ENCODE measurements at places on chromosomes 2 and 18.

DNA sequence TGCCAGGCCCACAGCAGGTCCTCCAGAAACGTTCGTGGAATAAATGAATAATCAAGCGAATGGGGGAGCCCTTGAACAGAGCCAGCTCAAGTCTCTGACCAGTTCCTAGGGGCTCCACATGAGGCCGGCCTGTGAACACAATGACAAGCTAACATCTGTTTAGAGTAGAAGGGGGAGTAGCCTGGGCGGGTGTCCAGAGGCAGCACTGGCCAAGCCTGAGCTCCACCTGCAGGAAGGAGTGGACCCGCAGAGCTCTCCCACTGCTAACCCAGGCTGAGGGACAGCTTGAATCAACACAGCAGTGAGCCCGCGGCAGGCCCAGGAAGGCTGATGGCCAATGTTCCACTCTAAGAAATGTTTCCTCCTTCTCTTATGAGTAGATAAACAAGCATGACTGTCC lies 234.8 kb upstream of the RAB6C start:
- no peaks in the 10 kb centered on the region for H3K36me3 ChIP-seq
- no peaks in the 10 kb centered on the region for H3K27me3 ChIP-seq
- no peak overlapping the region for H3K4me3 ChIP-seq
- no peak overlapping the region for H3K27ac ChIP-seq
- DNase-seq: no peak
- H3K4me1 ChIP-seq: peaks cover 15% of the 10 kb centered on the region

GRCh38 chr2:234950730-234951663 lies 820 bp upstream of the SH3BP4 start:
- H3K4me3 ChIP-seq: peak overlapping the region; percentile 60
- peaks cover 20% of the 10 kb centered on the region for H3K4me1 ChIP-seq
- no peak for DNase-seq
- H3K36me3 ChIP-seq: no peaks in the 10 kb centered on the region
- peak overlapping the region; percentile 72 for H3K27ac ChIP-seq
- H3K27me3 ChIP-seq: no peaks in the 10 kb centered on the region

- no peaks in the 10 kb centered on the region for H3K27me3 ChIP-seq
- H3K4me3 ChIP-seq: no peak overlapping the region
- no peak overlapping the region for H3K27ac ChIP-seq
- DNase-seq: no peak
- no peaks in the 10 kb centered on the region for H3K36me3 ChIP-seq
- no peaks in the 10 kb centered on the region for H3K4me1 ChIP-seq
Observed at GRCh38 chr2:151760139-151760650, 25.9 kb upstream of the NEB start.

DNA sequence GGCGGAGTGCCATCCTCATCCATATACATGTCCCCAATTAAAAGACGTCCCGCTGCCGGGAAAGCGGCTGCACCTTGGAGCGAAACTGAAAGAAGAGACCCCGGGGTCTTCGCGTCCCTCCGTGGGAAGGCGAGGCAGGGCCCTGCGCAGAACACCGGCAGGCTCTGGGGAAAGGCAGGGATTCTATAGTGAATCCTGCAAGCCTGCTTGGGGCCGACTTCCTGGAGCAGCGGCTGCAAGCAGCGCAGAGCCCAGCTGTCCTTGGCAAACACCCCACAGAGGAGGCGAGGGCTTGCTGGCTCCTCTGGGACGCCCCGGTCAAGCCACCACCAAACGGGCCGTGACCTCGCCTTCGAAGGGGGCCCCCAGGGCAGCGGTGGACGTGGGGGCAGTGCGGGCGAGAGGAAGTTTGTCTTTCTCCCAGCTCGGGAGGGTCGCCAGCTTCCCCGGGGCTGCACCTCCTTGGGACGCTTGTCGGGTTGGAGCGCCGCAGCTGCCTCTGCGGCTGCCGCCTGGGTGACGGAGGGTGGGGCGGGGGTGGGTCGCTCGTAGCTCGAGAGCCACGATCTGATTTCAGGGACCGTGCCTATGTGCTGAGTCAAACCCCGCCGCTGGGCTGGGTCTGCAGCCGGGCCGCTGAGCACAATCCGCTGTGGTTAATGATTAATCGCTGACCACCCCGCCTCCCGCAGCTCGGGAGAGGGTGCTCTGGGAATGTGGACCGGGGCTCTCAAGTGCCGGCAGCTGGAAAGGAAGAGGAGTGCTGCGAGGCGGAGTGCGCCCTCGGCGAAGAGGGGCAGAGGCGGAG lies 486 bp upstream of the GPR39 start:
- peak overlapping the region; percentile 56 for H3K4me3 ChIP-seq
- H3K27ac ChIP-seq: peak overlapping the region; percentile 81
- no peaks in the 10 kb centered on the region for H3K36me3 ChIP-seq
- H3K27me3 ChIP-seq: peaks cover 6% of the 10 kb centered on the region

DNA sequence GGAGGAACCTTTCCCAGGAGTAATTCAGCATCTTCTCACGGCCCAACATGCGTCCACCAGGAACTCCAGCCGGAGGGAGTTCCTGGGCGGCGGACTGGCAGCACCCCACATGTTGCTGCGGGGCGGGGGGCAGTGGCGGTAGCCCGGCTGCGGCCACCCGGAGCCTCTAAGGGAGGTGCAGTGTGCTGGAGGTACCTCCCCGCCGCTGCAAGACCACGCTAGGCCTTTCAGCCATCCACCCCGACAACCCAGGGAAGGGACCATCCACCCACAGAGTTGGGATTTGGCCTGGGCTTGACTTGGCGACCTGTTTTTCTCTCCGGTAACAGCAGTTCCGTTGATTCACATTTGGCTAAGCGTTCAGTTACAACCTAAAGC lies 625 bp downstream of the LYPD6 start:
- H3K4me3 ChIP-seq: peak overlapping the region; percentile 57
- no peak overlapping the region for H3K27ac ChIP-seq
- peaks cover 23% of the 10 kb centered on the region for H3K4me1 ChIP-seq
- no peak for DNase-seq
- H3K27me3 ChIP-seq: no peaks in the 10 kb centered on the region

GRCh38 chr2:151770995-151771394 lies 36.7 kb upstream of the NEB start:
- H3K4me1 ChIP-seq: peaks cover 7% of the 10 kb centered on the region
- H3K27ac ChIP-seq: no peak overlapping the region
- no peaks in the 10 kb centered on the region for H3K36me3 ChIP-seq
- H3K4me3 ChIP-seq: no peak overlapping the region
- no peaks in the 10 kb centered on the region for H3K27me3 ChIP-seq

- no peaks in the 10 kb centered on the region for H3K27me3 ChIP-seq
- H3K27ac ChIP-seq: peak overlapping the region; percentile 90
- H3K4me1 ChIP-seq: peaks cover 25% of the 10 kb centered on the region
- no peak for DNase-seq
- no peaks in the 10 kb centered on the region for H3K36me3 ChIP-seq
Observed at GRCh38 chr2:53786352-53786704, 425 bp downstream of the ASB3 start.

DNA sequence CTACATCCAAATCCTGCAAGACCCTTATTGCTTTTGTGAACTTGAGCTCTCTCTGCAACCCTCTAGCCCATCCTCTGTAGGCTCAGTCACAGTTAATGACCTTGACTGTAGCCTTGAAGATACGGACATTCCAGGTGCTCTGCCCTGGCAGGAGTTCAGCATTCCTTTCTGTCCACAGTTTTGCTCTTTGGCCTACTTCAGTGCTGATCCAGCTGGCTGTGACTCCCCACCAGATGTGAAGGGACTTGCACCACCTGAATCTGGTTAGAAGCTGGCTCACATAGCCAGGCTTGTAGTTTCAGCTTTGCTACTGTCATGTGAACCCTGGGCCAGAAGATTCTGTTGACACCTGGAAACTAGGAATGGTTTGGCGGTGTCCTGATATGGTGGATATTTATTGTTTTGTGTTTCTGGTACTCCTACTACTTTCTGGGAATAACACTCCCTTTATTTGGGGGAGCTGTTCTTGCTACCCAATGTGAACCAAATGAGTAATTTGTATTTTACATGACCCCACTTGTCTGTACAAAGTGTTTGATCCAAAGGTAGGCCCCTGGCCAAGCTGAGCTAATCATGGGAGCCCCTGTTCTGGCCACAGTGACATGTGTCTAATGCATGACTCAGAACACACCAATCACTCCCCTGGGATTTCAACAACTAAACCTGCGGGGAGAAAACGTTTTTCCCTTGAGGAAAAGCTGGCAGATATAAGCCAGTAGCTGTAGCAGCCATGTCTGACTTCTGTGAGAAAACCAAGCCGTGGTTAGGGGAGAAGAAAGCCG lies 73.4 kb downstream of the CDCA7 start:
- H3K27ac ChIP-seq: peak overlapping the region; percentile 39
- H3K27me3 ChIP-seq: no peaks in the 10 kb centered on the region

DNA sequence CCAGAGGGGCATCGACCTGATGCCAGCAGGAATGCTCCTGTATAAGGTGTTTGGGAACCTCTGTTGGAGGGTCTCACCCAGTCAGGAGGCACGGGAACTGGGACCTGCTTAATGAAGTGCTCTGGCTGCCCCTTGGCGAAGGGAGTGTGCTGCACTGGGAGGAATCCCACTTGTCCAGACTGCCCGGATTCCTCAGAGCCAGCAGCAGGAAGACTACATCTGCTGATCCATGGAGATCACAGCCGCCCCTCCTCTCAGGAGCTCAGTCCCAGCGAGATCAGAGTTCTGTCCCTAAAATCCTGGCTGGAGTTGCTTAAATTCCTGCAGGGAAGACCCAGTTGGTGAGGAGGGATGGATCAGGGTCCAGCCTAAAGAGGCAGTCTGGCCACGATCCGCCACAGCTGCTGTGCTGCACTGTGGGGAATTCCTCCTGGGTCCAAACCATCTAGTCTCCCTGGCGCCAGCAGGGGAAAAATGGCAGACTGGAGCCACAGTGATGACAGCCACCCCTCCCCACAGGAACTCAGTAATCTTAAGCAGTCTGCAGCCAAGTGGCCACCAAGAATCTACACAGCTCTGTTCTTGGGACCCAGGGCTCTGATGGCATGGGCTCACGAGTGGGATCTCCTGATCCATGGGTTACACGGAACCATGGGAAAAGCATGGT lies 76.5 kb upstream of the NRP2 start:
- no peaks in the 10 kb centered on the region for H3K27me3 ChIP-seq
- DNase-seq: no peak
- no peak overlapping the region for H3K27ac ChIP-seq
- no peaks in the 10 kb centered on the region for H3K4me1 ChIP-seq

DNA sequence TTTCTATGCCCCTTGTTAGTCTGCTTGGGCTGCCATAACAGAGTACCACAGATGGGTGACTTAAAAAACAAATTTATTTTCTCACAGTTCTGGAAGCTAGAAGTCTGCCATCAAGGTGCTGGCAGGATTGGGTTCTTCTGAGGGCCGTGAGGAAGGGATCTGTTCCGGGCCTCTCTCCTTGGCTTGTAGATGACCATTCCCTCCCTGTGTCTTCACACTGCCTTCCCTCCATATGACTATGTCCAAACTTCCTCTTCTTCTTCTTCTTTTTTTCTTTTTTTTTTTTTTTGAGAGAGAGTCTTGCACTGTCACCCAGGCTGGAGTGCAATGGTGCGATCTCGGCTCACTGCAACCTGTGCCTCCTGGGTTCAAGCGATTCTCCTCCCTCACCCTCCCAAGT lies 13.1 kb upstream of the CCNYL1 start:
- DNase-seq: no peak
- H3K4me1 ChIP-seq: no peaks in the 10 kb centered on the region
- no peak overlapping the region for H3K4me3 ChIP-seq
- H3K27me3 ChIP-seq: no peaks in the 10 kb centered on the region
- H3K27ac ChIP-seq: no peak overlapping the region
- H3K36me3 ChIP-seq: no peaks in the 10 kb centered on the region

DNA sequence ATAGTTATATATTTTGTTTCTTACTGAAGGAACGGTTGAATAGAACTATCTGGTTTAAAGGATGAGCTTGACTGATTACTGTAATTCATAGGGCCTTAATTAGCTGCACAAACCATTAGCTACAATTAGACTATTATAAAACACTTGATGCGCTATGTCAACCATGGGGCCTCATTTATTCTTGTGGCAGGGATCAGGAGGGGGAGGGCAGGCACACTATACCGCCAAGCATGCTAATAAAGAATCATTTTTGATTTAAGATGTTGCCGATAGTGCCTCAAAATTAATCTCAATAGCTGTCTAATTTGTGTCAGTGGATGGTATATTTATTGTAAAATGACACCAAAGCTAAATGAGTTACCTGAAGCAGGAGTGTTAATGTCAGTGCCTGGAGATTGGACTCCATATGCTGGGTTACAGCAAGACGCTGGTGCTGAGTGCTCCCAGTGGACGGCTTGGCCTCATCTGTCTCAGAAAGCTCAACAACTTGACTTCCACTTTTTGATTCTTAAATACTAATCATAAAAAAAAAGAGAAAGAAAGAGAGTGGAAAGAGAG lies 1007.0 kb upstream of the CELF4 start:
- H3K36me3 ChIP-seq: no peaks in the 10 kb centered on the region
- no peak overlapping the region for H3K27ac ChIP-seq
- no peaks in the 10 kb centered on the region for H3K4me1 ChIP-seq
- no peak overlapping the region for H3K4me3 ChIP-seq
- H3K27me3 ChIP-seq: no peaks in the 10 kb centered on the region
- no peak for DNase-seq

DNA sequence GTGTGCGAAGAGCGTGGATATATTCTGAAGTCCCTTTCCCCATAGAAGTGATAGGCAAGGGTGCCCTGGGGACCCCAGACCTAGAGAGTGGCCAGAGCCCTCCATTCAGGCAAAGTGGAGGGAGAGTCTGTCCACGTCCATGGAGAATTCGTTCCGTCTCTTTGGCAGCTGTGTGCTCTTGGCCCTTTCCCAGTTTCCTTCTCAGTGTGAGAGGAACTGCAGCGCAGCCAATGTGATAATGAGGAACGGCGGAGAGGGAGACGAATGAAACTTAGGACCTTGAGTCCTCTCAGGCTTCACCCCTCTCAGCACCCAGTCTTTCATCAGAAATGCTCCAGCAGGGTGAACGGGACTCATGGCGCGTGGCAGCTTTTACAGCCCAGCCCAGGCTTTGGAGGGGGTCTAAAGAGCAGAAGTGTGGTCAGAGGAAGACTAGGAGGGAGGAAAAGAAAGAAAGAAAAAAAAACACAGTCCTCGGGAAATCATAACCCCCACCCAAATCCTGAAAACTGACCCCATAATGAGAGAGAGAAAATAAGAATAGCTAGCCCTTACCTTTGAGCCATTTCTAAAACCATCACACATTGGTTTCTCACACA lies 95.0 kb upstream of the RIOK3 start:
- H3K4me1 ChIP-seq: no peaks in the 10 kb centered on the region
- no peak for DNase-seq
- peak overlapping the region; percentile 8 for H3K4me3 ChIP-seq
- H3K27me3 ChIP-seq: no peaks in the 10 kb centered on the region

- peak overlapping the region; percentile 82 for H3K27ac ChIP-seq
- no peaks in the 10 kb centered on the region for H3K4me1 ChIP-seq
- H3K36me3 ChIP-seq: no peaks in the 10 kb centered on the region
- no peaks in the 10 kb centered on the region for H3K27me3 ChIP-seq
Observed at GRCh38 chr2:1509271-1510065, 96.2 kb downstream of the TPO start.

DNA sequence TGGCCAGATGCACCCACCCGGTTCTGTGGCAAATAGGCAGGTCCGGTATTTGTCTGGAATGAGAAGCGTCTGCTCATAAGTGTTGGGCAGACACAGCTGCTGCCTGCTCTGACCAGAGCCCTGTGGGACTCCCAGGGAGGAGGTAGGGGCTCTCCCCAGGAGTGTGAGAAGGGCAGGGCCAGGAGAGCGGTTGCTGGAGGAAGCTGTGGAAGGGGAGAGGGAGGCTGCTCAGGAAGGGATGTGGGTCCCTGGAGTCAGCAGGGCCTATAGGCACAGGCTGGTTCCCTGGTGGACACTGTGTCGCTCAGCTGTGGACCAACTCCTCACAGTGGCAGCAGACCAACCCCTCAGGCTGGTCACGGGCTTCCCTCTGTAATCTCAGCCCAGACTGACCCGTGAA lies 109.2 kb downstream of the DYSF start:
- no peaks in the 10 kb centered on the region for H3K36me3 ChIP-seq
- no peak for DNase-seq
- no peak overlapping the region for H3K27ac ChIP-seq
- no peaks in the 10 kb centered on the region for H3K4me1 ChIP-seq

GRCh38 chr2:191636235-191636543 lies 41.7 kb upstream of the NABP1 start:
- no peaks in the 10 kb centered on the region for H3K36me3 ChIP-seq
- H3K4me3 ChIP-seq: no peak overlapping the region
- H3K27ac ChIP-seq: no peak overlapping the region
- no peaks in the 10 kb centered on the region for H3K27me3 ChIP-seq

Measured in esophagus squamous epithelium (tissue), 5 donors.